CD14-positive monocyte (primary cell): ENCODE measurements at places on chromosomes 7 and 10. TPM values are rescaled to one million over a fixed set of nuclear protein-coding genes. Genes with fewer than 3 reads are reported as not detected.

The GSTO2 gene
- polyA plus RNA-seq, result 0.16 and 0.32 TPM in 2 replicates

The OIT3 gene
- not detected for polyA plus RNA-seq

The ZCCHC24 gene
- polyA plus RNA-seq, result 5.0 TPM

The TMUB1 gene
- 17.4 TPM for polyA plus RNA-seq

The CCDC126 gene
- polyA plus RNA-seq, result 17.4 TPM

The ELOVL3 gene
- 3.2 TPM for polyA plus RNA-seq

GRCh38 chr7:127988751-127989150 lies 42.5 kb downstream of the LRRC4 start:
- H3K27ac ChIP-seq, result no peak overlapping the region
- no peaks in the 10 kb centered on the region for H3K27me3 ChIP-seq
- H3K4me3 ChIP-seq, result no peak overlapping the region
- H3K4me1 ChIP-seq, result no peaks in the 10 kb centered on the region
- DNase-seq, result no peak

GRCh38 chr7:50268990-50269389 lies 35.5 kb upstream of the IKZF1 start:
- no peak for DNase-seq
- H3K27me3 ChIP-seq, result no peaks in the 10 kb centered on the region
- H3K27ac ChIP-seq, result no peak overlapping the region
- H3K4me3 ChIP-seq, result no peak overlapping the region
- no peaks in the 10 kb centered on the region for H3K36me3 ChIP-seq

GRCh38 chr10:96890580-96890979 lies 58.5 kb downstream of the LCOR start:
- H3K4me3 ChIP-seq, result no peak overlapping the region
- H3K36me3 ChIP-seq, result peaks cover 15% of the 10 kb centered on the region
- no peak overlapping the region for H3K27ac ChIP-seq
- H3K27me3 ChIP-seq, result no peaks in the 10 kb centered on the region
- H3K4me1 ChIP-seq, result peaks cover 3% of the 10 kb centered on the region
- no peak for DNase-seq

- H3K27me3 ChIP-seq, result no peaks in the 10 kb centered on the region
- no peak overlapping the region for H3K27ac ChIP-seq
- H3K4me1 ChIP-seq, result no peaks in the 10 kb centered on the region
- H3K36me3 ChIP-seq, result no peaks in the 10 kb centered on the region
Observed at GRCh38 chr7:10618953-10619352, 354.7 kb upstream of the PHF14 start.

GRCh38 chr10:73601486-73601921 lies 10.4 kb upstream of the USP54 start:
- no peak overlapping the region for H3K27ac ChIP-seq
- no peaks in the 10 kb centered on the region for H3K4me1 ChIP-seq
- no peak for DNase-seq
- no peaks in the 10 kb centered on the region for H3K27me3 ChIP-seq
- H3K36me3 ChIP-seq, result no peaks in the 10 kb centered on the region

- no peak overlapping the region for H3K27ac ChIP-seq
- H3K36me3 ChIP-seq, result no peaks in the 10 kb centered on the region
- no peak overlapping the region for H3K4me3 ChIP-seq
- DNase-seq, result no peak
- H3K27me3 ChIP-seq, result peaks cover under 1% of the 10 kb centered on the region
Observed at GRCh38 chr7:96968981-96969380, 36.4 kb upstream of the DLX6 start.
